ENCODE measurements at places on chromosomes 3 and 15. TPM values are rescaled to one million over a fixed set of nuclear protein-coding genes. Genes with fewer than 3 reads are reported as not detected.
A peak's percentile ranks its signal among the peaks of the same experiment; 100 is the strongest.

DNA sequence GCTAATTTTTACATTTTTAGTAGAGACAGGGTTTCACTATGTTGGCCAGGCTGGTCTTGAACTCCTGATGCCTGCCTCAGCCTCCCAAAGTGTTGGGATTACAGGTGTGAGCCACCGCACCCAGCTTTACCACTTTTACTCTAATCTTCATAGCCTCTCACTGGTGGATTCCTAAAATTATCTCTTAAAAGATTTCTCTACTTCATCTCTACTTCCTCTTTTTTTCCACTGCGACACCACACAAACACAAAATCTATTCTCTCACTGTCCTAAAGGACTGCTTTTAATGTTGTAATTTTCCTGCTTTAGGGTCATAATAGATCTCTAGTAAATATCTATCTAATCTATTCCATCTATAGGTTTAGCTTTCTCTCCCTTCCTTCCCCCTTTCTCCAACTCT lies 34.0 kb upstream of the TBL1XR1 start:
- DNase-seq: no peak

DNA sequence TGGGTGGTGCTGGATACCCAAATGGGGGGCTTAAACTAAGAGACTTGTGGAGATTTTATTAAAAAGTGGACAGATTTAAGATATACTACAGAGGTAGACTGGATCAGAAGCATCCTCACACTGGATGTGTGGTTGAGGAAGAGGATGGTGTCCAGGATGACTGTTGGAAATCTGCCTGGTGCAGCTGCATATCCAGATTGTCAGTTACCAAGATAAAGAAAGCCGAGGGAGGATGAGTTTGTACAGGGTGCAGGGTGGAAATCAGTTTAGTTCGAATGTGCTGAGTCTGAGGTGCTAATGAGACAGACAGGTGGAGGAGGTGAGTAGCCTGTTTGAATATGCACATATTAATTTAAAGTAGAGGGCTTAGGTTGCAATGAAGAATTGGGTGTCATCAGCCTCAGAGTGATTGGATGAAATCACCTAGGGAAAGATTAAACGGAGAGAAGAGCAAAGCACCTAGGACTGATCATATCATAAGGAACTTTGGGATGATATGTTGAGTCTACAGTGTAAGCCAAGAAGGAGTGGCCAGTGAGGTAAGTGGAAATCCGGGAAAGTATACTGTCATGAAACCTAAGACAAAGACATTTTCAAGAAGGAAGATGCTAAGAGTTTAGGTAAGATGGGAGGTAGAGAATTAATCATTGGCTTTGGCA lies 74.1 kb upstream of the GOLGA8B start:
- DNase-seq: no peak

DNA sequence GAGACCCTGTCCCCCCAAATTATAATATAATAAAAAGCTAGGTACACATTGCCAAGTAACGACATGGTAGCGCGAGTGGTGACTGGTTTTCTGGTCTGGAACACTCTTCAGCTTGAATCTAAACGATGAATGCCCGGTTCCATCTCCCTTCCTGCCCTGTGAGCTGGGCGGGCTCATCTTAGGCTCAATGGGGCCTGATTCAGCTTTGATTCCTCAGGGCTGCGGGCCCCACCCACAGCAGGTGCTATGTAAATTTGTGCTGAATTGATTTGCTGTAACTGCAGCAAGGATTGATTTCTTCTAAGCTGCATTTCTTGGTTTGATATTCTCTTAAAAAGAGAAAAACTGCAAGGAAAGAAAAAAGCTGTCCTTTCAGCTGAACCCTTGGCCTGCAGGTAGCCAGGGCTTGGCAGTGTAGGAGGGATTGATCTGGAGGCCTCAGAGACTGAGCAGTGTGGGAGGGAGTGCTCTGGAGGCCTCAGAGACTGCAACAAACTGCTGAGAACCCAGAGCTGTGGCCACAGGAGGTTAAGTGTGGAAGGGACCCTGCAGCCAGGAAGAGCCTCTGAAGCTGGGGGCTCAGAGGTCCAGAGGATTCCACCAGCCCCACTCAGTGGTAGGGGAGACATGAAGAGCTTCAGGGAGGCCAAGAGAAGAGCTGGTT lies 231.6 kb downstream of the XXYLT1 start:
- DNase-seq: no peak

GRCh38 chr3:70736009-70736408 lies 423.6 kb upstream of the MDFIC2 start:
- no peak for DNase-seq

GRCh38 chr3:157127831-157128767 lies 31.8 kb downstream of the CCNL1 start:
- peak; percentile 78 for DNase-seq

DNA sequence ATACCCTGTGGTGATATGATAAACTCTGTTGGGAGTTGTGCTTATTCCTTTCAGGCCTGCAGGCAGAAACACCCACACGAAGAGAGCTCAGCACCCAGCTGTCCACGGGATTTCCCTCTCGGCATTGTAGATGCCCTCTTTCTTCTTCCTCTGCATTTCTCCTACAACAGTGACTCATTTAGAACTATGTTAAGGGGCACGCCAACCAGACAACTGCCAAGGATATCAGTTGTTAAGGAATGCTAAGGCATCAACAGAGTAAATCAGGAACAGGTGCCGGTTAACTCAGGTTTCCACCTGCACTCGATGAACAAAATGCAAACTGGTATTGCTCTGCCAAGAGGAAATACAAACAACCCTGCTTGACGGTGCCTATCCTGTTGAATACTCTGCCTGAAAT lies 270.0 kb upstream of the PEX5L start:
- DNase-seq: no peak

DNA sequence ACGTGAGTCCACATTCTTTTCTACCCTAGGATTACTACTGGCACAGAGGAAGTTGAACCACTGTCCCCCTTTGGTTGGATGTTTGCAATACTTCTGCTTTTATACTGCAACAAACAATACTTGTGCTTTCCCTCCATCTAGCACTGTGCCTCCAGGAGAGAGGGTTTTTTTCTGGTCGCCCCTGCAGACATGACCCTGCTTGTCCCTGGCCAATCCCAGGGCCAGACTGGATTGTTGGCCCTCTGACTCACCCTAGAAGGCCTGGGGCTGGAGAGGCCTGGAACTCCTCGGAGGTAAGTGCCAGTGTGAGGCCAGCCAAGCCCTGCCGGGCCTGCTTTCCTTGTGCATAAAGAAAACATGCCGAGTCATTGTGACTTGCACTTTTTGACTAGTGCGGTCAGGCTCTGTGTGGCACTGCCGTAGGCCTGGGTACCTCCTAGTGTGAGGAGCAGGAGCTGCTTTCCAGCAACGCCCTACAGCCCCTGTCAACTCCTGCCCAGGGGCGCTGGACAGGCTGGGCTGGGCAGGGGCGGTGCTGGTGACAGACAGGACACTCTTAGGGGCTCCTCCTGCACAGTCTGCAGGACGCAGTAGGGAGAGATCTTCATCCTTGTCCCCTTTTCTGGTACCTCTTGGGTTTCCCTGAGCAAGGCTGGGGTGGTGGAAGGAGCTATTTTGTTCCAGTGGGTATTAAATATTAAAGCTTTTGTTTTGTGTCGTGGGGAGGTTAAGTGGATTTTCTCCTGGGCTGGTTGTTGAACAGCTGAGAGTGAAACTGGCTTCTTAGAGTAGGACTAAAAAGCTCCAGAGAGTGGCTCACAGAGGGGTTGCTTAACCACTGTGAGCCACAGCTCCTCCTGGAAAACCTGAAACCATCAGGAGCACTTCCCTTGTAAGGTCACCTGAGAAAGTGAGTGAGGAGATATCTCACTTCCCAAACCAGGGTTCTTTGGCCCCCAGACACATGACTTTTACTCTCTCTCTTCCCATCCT lies 14.4 kb upstream of the TKT start:
- peak; percentile 97 for DNase-seq

DNA sequence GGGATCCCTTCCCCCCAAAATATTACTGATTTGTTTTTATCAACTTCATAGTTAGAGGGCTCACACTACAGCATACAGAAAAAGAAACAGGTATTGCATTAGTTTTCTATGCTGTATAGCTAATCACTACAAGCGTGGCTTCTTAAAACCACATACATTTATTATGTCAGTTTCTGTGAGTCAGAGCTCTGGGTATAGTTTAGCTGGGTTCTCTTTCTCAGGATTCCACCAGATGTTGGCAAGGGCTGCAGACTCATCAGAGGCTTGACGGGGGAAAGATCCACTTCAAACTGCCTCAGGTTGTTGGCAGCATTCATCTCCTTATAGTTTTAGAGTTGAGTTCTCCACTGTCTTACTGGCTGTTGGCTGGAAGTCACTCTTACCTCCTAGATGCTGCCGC lies 328.0 kb downstream of the NLGN1 start:
- DNase-seq: no peak

The LRTM1 gene
- polyA plus RNA-seq: not detected

The PPP2R3A gene
- 0.08 TPM for polyA plus RNA-seq

The P2RY12 gene
- polyA plus RNA-seq: not detected

The MUC4 gene
- not detected for polyA plus RNA-seq

The TMEM45A gene
- 22.7 TPM for polyA plus RNA-seq
